Inflammatory macrophage treated with lipopolysaccharide for 1 hour (primary cell): ENCODE measurements at places on chromosomes 6 and 20.

DNA sequence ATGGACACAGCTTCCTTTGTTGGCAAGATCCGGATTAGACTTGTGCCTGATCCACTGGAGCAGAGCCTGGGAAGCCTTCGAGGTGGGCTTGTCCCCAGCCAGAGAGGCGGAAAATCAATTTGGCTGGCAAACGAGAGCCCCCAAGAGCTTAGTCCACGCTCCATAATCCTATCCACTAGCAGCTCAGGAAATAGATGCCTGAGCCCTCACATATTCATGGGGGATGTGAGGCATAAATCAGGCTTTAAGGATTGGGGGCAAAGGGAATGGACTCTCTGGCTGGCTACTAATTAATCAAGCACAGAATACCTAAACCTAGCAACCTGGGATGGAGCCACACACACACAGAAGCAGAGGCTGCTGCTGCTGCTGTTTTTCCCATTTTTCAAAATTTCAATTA, 137.9 kb downstream of the PKHD1 start:
- DNase-seq: no peak

DNA sequence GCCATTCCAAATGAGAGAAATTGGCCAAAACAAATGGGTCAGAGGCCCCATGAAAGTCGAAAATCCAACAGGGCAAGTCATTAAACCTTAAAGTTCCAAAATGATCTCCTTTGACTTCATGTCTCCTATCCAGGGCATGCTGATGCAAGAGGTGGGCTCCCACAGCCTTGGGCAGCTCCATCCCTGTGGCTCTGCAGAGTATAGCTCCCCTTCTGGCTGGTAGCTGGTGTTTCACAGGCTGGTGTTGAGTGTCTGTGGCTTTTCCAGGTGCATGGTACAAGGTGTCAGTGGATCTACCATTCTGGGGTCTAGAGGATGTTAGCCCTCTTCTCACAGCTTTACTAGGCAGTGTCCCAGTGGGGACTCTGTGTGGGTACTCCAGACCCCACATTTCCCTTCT, 115.2 kb upstream of the LAMA2 start:
- DNase-seq: no peak

DNA sequence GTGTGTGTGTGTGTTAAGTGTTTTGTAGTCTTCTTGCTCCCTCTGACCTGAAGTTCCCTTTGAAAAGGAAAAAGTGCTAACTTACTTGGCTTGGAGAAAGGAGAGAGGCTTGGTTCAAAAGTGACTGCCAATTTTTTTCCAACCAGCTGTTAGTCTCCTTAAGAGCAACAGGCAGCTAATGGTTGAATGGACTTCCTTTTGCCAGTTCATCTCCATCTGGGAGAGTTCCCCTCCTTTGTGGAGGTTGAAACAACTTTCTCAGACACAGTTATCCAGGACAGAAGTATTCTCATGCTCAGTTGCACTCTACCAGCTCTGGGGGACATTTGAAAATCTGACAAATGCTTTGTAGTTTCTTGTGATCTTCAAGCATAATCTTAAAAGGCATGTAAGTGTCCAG, 4.5 kb downstream of the RIPOR2 start:
- DNase-seq: no peak

GRCh38 chr6:18328540-18328939, 58.6 kb upstream of the RNF144B start:
- peak; percentile 90 for DNase-seq

- no peak for DNase-seq
Observed at GRCh38 chr6:129009851-129010250, 126.9 kb downstream of the LAMA2 start.

DNA sequence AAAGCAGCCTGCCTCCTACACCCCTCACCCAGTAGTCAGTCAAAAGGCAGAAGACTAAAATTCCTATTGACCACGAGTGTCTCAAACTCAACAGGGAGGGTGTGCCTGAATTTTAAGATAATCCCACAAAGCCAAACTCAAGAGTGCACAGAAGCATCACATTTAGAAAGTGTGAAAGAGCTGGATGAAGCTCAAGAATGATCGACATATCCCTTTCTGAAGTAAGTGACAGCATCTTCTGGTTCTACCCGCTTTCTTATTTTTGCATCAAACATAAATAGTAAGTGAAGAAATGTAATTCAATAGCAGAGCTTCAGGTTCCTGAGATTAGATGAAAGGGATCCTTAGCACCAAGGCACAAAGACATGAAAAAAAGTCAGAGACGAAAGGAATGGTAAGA, 64.5 kb upstream of the BACH2 start:
- DNase-seq: no peak

DNA sequence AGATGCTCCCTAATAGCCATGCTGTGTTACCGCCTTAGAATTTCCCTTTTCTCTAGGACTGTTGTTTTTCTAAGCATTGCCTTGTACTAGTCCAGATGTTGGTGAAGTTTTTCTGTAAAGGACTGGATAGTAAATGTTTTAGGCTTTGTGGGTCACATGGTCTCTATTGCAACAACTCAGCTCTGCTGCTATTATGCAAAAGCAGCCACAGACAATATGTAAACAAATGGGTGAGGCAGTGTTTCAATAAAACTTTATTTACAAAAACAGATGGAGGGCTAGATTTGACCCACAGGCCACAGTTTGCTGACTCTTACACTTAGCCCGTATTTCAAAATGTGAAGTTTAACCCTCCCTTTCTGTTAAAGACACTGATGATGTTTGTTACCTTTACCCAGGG, 207.6 kb upstream of the MYLIP start:
- no peak for DNase-seq

- DNase-seq: no peak
Observed at GRCh38 chr20:21029341-21029740, 76.8 kb downstream of the LINC00237 start.

- DNase-seq: no peak
Observed at GRCh38 chr6:162973151-162973872, 245.5 kb downstream of the PACRG start.

DNA sequence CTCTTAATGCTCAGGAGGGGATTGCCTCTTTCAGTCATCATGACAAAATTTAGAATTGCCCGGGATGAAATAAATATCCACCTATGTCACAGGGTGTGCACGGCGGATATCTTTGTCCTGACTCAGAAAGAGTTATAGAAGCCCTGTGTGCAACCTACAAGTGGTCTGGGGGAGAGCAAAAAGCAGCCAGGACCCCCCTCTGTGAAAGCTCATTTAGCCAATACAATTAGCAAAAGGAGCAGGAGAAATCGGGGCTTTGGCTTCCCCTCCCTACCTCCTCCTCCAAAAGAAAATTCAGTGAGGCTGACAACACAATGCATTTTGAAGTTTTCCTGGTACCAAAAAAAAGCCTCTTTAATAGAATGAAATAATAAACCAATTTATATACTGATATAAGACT, 21.8 kb downstream of the FOXA2 start:
- no peak for DNase-seq

DNA sequence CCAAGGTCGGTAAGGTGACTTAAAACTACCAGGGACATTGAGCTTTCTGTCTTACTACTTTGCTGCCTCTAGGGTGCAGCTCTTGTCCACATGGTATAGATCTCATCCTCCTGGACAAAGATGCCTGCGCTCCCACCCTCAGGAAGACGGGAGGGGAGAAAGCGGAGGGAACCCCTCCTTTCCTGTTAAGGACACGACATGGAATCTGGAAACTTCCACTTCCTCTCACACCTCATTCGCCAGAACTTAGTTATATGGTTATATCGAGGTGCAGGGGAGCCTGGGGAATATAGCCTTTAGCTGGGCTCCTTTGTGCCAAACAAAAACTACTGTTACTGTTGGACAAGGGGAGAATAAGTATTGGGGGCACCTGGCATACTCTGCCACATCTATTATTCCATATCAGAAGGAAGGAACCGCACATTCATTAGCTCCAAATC, 224.3 kb upstream of the TSHZ2 start:
- DNase-seq: no peak

GRCh38 chr6:5771759-5772390, 234.8 kb downstream of the NRN1 start:
- no peak for DNase-seq

DNA sequence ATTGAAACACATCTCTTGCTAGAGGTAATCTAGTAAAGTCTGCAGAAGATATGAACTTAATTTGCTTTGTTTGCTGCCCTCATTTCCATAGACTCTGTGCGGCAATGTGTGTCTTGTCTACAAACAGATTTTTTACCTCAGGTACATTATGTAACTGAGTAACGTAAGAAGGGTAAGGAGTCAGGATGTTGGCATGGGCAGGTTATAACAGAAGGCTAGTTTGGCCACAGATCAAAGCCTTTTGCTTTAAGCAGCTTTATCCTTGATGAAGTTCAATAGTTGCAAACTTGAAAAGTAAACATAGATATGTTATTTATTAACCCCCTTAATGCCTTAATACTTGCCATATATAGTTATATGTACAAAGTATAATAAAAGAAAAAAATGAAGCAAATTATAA, 391.6 kb upstream of the FKBP1C start:
- no peak for DNase-seq

GRCh38 chr6:12608874-12609273, 107.7 kb upstream of the PHACTR1 start:
- DNase-seq: no peak

DNA sequence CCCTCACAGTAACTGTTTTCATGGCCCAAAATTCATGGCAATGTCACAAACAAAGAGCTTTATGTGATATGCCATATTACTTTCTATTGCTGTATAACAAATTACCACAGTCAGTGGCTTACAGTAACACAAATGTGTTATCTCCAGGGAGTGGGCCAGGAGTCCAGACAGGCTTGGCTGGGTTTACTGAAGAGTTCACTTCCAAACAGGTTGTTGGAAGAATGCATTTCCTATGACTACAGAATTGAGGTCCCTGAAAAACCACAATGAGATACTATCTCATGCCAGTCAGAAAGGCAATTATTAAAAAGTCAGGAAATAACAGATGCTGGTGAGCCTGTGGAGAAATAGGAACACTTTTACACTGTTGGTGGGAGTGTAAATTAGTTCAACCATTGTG, 431.9 kb downstream of the PKHD1 start:
- DNase-seq: no peak

DNA sequence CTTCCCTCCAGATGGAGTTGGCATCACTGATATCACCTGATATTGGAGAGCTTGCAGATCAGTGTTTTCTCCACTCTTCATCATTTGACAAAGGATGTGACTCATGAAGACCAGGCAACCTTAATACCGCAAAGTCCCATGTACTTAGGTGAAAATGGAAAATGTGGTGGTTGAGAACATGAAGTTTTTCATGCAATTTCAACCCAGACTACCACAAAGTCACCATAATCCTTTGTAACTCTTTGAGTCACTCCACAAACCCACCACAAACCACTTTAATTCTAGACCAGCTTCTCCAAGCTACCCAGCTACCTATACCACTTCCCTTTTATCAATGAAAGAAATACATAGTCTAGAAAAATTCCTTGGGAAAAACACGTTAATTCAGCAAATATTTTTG, 7.1 kb downstream of the NHLRC1 start:
- DNase-seq: no peak

- DNase-seq: no peak
Observed at GRCh38 chr20:12535316-12535715, 473.5 kb upstream of the SPTLC3 start.

- no peak for DNase-seq
Observed at GRCh38 chr6:134920422-134920821, 29.5 kb downstream of the ALDH8A1 start.

DNA sequence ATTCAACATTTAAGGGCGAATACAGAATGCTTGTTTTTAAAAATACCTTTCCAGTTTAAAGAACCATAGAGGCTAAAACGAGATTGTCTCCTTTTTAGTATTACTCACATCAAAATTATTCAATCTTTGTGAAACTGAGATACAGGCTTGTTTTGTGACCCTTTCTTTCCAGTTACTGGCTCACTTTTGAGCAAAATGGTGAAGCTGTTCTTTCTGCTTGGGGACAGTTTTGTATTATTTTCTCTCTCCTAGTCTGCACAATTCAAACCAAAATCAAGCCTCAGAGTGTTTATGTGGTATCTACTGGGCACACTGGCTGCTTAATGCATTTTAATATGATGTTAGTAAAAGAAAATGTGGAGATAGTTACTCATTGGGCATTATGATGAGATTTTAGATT, 36.5 kb downstream of the HIVEP1 start:
- no peak for DNase-seq

DNA sequence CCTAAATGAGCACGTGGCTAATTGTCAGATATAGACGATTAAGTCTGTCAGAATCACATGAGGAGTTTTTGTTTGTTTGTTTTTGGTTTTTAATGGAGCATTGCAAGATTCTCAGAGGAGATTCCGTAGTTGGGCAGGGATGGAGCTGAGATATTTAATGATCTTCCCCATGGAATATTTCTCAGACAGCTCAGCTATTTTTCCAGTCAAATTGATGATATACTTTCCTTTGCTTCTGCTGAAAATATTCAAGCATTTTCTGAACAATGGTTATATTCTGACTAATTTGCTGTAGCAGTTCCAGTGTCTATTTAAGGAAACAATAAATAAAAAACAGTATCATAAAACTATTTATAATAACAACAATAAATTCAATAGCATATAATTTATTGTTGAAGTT, 348.4 kb downstream of the KIF16B start:
- DNase-seq: no peak

DNA sequence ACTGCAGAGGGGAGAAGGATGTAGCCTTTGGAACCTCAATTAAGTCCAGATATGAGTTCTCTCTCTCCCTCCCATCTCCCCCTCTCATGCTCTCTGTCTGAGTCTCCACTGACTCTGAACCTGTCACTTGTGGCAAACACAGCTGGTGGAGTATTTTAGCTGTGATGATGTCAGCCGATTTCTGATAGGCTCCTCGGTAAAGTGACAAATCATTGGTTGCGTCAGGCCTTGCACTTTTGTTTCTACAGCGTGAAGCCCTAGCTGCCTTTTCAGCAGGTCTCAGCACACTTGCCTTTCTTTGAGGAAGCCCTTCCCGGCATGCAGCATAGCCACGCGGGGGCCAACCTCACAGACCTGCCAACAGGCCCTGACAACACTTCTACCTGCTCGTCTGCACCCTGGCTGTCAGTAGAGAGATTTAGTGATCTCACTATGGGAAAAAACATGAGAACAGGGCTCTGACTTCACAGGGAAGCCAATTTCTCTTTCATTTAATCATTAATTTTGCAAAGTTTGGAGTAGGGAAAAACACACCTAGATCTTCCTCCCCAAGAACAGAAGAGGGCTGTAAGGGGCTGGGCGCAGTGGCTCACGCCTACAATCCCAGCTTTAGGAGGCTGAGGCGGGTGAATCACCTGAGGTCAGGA, 84.4 kb downstream of the GMPR start:
- DNase-seq: peak; percentile 86

- no peak for DNase-seq
Observed at GRCh38 chr6:29824144-29824543, 3.5 kb upstream of the HLA-G start.

DNA sequence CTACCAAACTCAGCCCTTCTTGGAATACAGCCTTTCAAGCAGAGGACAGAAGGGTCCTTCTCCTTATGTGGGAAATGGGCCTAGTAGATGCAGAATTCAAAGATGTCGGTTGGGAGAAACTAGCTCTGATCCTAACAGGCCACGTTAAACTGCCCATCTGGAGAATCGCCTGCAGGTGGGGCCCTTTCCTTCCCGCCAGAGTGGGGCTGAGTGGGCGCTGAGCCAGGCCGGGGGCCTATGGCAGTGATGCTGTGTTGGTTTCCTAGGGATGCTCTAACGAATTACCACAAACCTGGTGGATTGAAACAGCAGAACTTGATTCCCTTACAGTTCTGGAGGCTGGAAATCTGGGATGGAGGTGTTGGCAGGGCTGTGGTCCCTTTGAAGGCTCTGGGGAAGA, 9.1 kb downstream of the MAPK13 start:
- no peak for DNase-seq

- no peak for DNase-seq
Observed at GRCh38 chr6:81933089-81933488, 180.6 kb upstream of the TENT5A start.

- DNase-seq: no peak
Observed at GRCh38 chr6:138105880-138106664, 1.1 kb downstream of the PERP start.
